ENCODE measurements at places on chromosomes 5 and 9. TPM values are rescaled to one million over a fixed set of nuclear protein-coding genes. Genes with fewer than 3 reads are reported as not detected.

Gene PDZD2
- total RNA-seq, result 2.9 TPM

DNA sequence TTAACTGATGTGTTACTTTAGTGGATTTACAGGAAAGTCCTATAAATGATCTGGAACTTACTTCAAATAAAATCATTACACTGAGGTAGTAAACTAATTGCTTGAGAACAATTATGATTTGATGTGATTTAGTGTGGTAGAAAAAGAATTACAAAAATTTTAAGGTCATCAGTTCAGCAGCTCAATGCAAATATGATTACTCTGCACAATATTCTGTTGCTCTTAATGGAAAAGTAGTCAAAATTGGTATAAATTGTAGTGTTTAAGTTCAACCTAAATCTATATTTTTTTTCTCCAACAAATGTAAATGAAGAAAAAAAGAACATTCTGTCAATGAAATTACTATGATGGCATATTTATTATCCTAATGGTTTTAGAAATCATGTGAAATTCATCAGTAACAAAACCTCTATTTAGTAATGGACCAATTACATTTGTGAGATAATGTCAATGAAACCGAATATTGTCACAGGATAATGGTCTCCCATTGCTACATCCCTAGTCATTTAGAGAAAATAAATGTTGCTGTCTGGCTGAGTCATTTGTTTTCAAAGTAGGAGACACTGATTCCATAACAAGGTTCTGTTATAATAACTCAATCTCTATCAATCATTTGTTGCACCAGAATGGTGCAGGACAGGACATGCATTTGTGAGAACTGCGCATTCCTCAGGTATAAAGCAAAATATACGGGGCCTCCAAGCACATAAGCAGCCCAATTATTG is 177.1 kb downstream of the NFIB start:
- DNase-seq, result no peak

DNA sequence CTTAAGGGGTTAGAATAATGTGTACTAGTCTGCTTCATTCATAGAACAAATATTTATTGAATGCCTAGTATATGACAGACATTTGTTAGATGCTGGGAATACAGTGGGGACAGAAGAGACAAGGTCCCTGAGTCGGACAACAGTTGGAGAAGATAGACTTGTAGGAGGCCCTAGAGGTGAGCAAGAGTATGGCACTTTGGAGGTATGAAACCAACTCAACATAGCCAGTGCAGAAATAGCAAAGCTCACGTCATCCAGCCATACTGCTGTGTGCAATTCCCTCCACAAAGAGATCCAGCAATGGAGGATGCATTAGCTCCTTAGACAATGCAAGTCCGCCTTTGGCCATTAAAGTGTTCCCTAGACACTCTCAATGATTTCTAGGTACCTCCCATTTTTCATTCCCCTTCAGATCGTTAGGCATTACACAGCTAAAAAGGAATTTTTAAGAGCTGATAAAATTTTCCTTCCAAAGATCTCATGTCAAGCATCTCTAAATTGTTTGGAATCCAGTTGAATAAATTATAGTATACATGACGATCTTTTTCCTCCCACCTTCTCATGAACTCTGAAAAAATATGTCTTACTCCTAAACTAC is 1949.6 kb upstream of the WWC1 start:
- DNase-seq, result no peak

DNA sequence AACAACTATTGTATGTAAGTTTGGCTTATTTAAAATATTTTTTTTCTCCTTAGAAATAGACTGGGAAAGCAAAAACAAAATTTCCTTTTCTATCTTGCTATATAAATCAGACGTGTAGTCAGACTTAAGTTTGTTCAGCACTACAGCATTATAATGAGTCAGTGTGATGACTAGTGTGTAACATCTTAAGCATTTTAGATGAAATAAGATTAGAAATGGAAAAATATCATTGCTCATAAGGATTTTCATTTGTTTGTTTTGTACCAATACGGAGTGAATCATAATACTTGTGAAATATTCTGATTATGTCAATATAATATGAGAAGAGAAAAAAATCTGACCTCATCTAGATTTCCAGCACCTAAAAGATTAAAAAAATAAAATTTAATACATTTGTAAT is 64.7 kb upstream of the RICTOR start:
- peak; percentile 97 for DNase-seq

Gene ORM2
- total RNA-seq, result not detected

DNA sequence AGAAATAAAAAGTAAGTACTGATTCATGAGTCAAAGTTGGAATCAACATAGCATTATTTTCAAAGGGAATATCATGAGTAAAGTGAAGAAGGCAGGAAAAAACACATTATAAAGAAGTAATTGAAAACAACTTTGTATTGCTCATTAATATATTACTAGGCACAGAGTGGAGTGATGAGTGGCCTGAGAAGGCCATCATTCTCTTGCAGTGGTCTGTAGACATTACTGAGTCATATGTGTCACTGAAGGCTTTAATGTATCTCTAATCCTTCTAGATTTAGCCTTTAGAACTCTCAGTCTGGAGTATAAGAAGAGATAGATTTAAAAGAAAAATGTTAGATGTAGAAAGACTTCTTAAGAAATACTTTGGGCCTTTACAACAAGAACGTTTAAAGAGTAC is 881.4 kb downstream of the DNAH5 start:
- no peak for DNase-seq

DNA sequence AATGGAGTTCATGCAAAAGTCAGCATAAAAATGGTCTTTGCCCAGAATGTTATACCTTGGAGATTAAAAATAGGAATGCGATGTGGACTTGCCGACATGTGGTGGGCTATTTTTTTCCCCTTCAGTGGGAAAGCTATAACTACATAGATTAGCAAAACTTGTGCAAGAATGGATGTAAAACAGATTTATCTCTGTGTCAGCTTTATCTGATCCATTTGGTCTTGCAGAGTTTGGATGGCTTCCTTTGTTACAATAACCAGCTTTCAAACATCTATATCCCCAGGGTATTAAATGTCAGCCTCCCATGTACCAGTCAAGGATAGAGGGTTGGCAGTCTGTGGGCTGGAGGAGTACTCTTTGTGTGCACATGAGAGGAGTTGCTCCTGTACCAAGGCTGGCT is 284.9 kb downstream of the TMEM38B start:
- no peak for DNase-seq

Gene BARHL1
- total RNA-seq, result not detected

GRCh38 chr5:77568555-77568954 is 70.0 kb downstream of the OTP start:
- DNase-seq, result no peak

- DNase-seq, result peak; percentile 30
These were observed 158.1 kb downstream of the C9orf152 start for GRCh38 chr9:110049699-110050450.

DNA sequence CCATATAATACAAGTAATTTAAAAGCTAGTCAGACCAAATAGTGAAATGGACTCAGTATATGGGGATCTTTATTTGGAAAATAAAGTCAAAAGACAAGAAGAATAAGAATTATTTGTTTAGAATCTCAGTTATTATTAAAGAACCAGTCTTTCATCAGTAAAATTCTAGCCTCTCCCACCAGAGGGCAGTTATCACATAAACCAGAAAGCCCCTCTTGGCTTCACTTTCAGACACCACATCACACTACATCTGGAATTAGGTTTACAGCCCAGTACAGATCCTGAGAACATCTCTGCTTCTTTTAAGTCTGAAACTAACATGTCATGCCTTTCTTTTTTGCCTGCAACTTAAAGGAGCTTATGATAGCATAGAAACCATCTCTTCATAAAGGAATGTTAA is 12.2 kb upstream of the HSPB3 start:
- peak; percentile 41 for DNase-seq

Gene C5orf52
- not detected for total RNA-seq

Gene ELAVL2
- 10.9 TPM for total RNA-seq

- no peak for DNase-seq
These were observed 182.2 kb downstream of the KCTD16 start for GRCh38 chr5:144352732-144353317.

- no peak for DNase-seq
These were observed 161.5 kb downstream of the ARL15 start for GRCh38 chr5:54148858-54149257.

GRCh38 chr9:116000748-116001329 is 152.8 kb upstream of the PAPPA start:
- peak; percentile 40 for DNase-seq

- no peak for DNase-seq
These were observed 39.8 kb downstream of the ANXA2R start for GRCh38 chr5:43000111-43000840.

- DNase-seq, result no peak
These were observed 6.4 kb downstream of the THBS4 start for GRCh38 chr5:80041527-80041926.

DNA sequence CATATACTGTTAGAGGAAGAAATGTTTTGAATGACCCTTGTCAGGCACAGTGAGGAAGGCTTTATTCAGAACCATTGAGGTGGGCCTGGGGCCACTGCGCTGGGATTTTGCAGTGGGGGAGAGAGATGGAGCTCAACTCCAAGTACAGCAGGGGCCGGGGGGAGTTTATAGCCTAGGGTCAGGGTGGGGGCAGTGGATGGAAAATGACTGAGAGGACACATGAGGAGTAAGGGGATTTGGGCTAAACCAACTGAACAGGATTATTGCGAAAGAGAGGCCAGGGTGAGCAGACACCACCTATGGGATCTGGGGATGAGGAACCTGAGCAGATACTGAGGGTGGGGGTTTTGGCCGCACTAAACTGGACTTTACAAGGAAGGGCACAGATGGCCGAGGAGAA is 6.3 kb downstream of the CEP72 start:
- DNase-seq, result no peak

Gene WNT8A
- total RNA-seq, result not detected

DNA sequence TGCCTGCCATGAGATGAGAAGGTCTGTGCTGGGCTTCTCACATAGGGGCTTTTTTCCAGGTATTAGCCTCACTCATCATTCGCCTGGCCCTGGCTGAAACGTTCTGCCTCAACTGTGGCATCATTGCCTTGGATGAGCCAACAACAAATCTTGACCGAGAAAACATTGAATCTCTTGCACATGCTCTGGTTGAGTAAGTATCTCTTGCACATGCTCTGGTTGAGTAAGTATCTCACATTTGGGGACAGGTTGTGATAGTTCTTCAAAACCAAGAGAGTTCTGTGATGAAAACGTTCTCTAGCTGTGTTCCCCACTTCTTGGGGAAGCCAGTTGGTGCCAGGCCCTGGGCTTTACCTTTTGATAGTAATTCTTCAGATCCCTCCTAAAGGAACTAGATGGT is 17.4 kb upstream of the IL13 start:
- no peak for DNase-seq

GRCh38 chr5:80269991-80270438 is 14.2 kb upstream of the SERINC5 start:
- DNase-seq, result no peak

Gene BTNL3
- not detected for total RNA-seq

DNA sequence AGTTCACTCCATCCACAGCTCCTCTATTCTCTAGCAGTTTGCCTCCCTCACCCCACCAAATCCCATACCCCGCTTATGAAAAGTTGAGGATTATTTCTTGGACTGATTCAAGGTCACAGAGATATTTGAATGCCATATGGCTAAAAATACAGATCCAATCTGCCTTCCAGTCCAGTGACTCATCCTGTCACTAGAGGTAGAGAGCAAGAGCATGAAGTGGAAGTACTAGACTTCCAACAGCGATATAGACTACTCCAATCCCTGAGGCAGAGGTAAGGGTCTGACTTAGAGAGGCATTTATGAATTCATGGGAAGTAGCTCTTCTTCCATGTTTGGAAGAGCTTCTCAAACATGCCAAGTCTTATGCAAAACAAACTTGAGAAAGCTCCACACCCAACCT is 72.4 kb upstream of the CCL21 start:
- no peak for DNase-seq

- DNase-seq, result peak; percentile 56
These were observed 800.7 kb upstream of the CTNND2 start for GRCh38 chr5:12704955-12705354.

GRCh38 chr5:123538670-123539459 is 26.9 kb downstream of the CSNK1G3 start:
- no peak for DNase-seq

GRCh38 chr9:131999692-132000551 is 79.7 kb downstream of the MED27 start:
- DNase-seq, result peak; percentile 77

Measured in PC-3 (cell line).